ENCODE measurements at places on chromosomes 4 and X.

DNA sequence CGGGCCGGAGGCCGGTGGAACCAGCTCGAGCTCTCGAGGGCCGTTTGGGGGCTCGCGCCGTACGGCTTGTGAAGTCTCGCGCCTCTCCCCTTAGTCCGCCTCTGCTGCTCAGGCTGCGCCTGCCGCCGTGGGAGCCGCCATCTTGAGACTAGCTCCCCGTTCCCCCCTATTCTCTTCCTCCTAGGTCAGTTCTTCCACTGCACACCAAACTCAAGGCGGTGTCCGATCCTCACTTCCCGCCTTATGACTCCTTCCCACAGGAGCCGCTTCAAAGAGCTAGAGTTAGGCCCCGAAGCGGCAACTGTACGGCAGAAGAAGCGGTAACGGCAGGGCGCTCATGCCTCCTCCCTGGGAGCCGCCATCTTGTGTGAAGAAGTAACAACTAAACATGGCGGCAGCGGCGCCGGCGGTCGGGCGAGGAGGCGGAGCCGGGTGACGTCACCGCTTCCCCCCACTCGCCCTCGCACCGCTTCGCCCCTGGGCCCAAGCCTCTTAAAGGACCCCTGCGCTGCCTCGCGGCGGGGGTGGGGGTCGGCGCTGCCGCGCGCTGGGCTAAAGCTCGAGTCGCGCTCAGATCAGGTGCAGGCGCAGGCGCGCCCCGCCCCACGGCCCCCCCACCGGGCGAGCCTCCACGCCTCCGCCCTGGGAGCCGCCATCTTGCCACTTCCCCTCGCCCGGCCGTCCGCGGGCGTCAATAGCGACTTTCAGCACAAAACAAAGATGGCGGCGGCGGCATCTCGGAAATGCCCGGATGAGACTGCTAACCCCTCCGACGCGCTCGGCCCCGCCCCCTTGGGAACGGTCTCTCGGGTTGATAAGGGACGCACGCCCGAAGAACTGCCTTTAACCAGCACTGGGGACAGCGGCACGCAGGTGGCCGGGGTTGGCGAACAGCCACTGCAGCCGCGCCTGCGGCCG, at the start of gene HCFC1:
Gene HCFC1 (minus strand): TSS at position 369 of the 918 bp plus-strand sequence. CDS start 978 bp downstream, outside the sequence.
- peak; percentile 68 for DNase-seq

DNA sequence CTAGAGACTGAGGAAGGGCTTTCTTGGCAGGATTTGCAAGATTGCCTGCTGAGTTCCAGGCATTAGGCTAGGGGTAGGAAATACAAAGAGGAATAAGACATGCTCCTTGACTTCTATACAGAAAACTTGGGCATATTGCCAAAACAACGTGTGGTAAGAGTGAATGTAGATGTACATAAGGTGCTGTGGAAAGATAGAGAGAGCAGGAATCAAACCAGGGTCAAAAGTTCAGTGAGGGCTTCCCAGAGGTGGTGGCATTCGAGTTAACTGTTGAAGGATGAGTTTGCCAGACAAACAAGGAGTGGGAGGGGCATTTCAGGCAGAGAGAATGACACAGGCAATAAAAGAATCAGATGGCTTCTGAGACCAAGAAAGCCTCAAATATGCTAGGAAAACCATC, 187.9 kb downstream of the KDR start:
- DNase-seq: no peak

DNA sequence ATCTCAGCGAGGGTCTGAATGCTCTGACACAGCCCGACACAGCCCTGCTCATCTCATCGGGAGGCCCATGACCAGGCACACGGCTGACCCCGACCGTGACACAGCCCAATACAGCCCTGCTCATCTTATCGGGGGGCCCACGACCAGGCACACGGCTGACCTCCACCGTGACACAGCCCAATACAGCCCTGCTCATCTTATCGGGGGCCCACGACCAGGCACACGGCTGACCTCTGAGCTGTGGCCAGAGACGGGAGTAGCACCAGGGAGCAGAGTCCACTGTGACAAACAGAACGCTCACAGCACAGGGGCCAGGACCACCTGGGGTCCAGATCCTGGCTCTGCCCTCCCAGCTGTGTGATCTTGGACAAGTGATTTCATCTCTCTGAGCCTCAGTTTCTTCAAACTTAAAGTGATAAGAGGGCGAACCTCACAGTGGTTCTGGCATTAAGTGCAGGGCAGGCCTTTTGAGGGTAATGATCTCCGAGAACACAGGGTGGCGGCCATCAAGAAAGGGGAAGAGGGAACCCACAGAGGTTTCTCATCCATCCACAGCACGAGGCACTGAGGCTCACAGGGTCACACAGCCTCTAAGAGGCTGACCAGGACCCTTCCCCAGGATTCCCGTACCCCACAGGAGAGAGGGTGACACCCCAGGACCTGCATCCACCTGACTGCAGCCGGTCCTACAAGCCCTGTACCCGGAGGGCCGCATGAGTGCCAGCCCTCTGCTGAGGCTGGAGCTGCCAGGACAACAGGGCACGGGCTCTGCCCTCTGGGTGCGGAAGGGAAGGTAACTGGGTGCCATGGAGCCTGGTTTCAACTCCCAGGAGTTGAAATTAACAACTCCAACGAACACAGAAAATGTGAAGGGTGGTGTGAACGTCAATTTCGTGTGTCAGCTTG, 60.1 kb downstream of the WFS1 start:
- no peak for DNase-seq

GRCh38 chr4:52627876-52628275, 31.2 kb downstream of the USP46 start:
- no peak for DNase-seq

- no peak for DNase-seq
These were observed 677.7 kb upstream of the HTR2C start for GRCh38 chrX:113906168-113906567.

DNA sequence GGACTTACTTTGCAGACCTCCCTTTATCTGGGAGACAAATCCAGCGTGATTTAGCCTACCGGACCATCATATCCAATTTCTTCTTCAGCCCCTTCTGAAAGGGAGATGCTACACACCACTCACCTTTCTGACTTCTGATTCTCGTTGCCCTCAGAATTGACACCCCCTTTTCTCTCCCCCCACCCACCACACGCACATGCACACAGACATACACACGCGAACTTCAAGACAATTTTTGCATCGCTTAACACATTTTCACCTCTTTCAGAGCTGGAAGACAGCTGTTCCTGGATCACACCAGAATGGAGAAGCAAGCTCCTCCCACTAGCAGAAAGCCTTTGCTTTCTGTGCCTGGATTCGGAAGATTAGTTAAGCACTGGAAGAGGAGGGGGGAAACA, 1.0 kb upstream of the SNCA start:
- DNase-seq: peak; percentile 34

DNA sequence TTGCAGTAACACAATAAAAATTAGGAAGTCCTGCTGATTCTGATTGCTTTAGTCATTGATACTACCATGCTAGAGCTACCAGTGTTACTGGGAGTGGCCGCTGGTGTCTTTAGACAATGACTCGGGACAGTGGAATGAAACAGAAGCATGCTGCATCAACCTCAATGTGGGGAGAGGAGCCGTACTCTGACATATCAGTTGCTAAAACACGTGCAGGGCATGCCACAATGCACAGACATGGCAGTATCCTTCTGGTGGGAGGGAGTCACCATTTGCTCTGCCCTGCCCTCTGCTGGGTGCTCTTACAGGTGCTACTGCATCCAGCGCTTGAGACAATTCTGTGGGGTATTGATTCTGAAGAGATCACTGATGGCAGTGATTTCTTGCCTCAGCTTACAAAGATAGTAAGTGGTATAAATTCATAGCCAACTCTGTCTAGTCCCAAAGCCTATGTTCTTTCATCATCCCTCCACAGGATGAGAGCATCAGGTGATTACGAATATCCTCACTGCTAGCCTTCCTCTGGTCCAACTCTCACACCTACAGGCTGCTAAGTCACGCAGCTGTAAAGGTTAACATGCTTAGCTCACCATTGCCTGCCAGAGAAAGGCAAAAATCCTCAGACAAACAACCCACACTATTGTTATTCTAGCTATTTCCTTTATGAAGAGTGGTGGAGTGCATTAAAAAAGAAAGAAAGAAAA, 43.7 kb downstream of the NSG1 start:
- peak; percentile 66 for DNase-seq

GRCh38 chr4:187251896-187252295, 528.2 kb upstream of the FAT1 start:
- no peak for DNase-seq

- no peak for DNase-seq
These were observed 36.7 kb downstream of the DIAPH2 start for GRCh38 chrX:96721354-96721753.

DNA sequence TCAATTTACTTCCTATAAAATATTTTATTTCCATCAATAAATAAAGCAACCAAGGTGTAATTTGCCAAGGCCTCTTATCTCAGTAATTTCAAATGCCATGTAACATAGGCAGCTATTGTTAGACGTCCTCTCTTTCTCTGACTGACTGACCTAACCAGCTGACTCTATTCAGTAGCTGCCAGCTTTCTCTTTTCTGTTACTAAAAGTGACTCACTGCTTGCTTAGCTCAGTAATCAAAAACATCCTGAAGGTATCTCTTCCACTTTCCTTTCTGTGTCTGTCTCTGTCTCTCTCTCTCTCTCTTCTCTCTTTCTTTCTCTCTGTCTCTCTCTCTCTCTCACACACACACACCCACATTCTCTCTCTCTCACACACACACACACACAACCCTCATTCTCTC, 134.2 kb downstream of the SPOCK3 start:
- no peak for DNase-seq

- DNase-seq: no peak
These were observed 42.5 kb downstream of the ANOS1 start for GRCh38 chrX:8689473-8689872.

DNA sequence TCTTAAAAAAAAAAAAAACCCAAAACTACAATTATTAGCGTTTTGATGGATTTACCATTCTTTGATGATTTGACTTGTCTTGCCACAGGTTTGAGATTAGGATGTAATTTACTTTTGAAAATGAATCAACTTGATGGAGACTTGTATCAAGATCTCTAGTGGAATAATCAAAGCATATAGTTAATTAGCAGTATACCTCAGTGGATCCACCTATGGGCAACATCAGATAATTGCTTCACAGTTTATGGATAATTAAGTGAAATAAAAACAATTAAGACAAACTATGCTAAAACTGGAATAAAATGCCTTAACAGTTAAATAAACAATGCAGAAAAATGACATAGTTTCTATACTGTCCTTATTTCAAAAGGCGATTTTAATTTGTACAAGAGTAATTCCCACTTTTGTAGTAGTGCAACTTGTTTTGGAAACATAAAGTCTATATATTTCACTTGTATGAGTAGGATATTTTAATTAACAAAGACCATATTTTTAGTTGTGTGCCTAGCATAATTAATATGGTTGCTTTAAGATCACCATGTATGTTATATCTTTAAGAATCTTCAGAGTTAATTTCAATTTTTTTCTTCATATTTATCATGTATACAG, 4.2 kb downstream of the CPEB2 start:
- DNase-seq: no peak
